ENCODE measurements at places on chromosomes 1 and 21.
A peak's percentile ranks its signal among the peaks of the same experiment; 100 is the strongest.

DNA sequence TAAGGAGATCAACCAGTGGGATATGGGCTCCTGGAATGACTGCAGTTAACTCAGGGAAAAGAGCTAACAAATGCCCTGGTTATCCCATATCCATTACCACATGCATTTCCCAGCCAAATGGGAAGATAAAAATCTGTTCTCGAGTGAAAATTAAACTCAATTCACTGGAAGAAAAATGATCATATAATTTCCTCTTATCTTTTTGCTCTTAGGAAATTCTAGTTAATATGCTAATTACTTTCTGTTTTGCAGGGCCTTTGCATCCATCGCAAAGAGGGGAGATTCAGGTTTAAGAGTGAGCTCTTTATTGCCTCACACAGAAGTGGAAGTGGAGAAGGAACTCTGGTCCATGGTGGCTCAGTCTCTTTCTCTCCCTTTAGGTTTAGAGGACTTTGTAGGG is 3.9 kb upstream of the IL24 start:
- DNase-seq: no peak

DNA sequence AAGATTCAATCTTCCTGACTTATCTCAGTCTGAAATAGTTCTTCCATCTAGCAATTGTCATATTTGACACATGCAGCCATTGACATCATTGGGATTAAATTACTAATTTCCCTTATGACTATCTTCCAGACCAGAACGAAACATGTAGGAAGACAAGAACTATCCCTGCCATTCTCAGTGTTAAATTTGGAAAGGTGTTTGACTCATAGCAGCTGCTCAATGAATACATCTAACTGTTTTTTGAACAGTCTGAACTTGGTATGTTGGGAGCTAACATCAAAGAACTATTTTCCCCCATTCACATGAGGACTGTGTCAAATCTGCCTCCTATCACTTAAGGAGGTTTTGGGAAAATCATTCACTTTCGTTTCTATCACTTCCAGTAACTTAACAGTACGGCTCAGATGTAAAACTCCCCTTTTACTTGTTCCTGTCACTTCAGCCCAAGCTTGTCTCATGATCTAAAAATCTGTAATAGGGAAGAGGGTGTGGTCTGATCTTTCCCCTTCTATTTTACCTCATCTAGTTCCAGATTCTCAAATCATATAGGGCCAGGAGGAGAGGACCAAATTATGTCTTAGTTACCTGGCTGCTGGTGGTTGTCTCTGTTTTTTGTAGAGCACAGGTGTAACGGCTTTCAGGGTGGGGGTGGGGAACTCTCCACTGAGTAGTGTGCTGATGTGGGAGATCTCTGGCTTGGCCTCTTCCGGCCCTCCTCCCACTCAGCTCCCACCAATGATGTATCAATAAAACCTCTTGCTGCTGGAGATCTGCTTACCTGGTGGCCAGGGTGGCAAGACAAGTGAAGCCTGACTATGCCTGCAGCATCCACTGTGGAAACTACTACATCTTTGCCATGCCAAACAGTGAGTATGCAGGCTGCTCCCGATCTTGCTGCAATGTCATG is 26.2 kb upstream of the SLAMF1 start:
- no peak for DNase-seq

DNA sequence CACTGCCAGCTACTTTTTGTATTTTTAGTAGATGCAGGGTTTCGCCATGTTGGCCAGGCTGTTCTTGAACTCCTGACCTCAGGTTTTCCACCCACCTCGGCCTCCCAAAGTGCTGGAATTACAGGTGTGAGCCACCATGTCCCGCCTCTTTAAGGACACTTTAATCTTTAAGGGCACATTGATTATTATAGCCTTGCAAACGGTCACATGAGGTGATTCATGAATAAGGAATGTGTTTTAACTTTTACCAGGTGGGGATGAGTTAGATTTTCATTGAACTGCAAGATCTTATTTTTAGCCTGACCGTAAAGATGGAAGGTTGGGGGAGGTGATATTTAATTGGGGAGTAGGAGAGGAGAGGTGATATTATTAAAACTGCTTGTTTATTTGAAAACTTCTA is 61.9 kb downstream of the TBCE start:
- DNase-seq: peak; percentile 35

GRCh38 chr1:45008516-45008915 is 2.6 kb downstream of the HECTD3 start:
- DNase-seq: no peak

DNA sequence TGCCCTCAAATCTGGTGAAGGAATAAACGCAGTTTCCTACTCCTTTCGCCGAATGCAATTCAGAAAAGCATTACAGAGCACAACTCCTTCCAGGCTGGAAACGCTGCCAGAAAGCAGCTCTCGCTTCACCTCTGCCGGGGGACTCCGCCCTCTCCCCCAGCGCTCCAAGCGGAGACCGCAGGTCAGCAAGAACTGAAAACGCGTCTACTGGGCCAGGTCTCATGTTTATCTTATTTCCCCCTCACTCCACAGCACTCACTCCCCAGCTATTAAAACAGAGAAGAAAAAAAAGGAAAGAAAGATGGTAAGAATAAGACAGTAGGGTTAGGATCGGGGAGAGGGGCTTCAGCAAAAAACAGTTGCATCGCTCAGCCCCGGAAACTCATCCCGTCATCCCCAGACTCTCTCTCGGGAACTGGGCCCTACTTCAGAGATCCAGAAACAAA is 833 bp upstream of the RCOR3 start:
- DNase-seq: peak; percentile 46

- DNase-seq: no peak
Measured at GRCh38 chr1:40820251-40820797, 36.7 kb downstream of the KCNQ4 start.

GRCh38 chr1:175188936-175189335 is 3.6 kb downstream of the KIAA0040 start:
- no peak for DNase-seq

DNA sequence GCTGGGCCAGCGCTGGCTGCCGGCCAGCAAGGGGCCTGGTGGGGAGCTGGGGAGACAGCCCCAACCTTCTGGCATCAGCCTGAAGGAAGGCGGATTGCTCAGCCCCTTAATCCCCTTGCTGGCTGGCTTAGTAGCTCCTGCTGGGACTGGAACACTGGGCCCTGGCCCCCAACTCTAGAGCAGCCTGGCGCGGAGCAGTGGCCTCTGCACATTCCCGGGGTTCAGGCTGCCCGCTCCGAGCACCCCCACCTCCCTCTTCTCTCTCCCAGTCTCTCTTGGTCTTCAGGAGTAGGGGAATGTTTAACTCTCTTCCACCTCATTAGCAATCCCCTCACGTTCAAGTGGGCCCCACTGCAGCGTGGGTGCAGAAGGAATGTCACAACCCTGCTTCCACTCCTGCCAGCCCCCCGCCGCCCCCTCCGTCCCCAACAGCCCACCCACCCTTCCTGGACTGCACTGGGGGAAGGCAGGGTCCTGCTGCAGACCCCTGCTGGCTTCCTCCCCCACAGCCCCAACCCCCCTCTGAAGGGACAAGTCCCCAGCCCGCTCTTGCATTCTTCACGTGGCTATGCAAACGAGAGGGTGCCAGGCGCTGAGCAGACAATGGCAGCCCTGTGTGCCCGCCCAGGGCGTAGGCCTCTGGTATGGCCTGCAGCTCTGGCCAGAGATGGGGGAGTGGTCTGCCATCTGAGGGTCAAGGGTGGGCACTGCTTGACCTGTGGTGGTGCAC is 980 bp upstream of the CLDN19 start:
- no peak for DNase-seq

DNA sequence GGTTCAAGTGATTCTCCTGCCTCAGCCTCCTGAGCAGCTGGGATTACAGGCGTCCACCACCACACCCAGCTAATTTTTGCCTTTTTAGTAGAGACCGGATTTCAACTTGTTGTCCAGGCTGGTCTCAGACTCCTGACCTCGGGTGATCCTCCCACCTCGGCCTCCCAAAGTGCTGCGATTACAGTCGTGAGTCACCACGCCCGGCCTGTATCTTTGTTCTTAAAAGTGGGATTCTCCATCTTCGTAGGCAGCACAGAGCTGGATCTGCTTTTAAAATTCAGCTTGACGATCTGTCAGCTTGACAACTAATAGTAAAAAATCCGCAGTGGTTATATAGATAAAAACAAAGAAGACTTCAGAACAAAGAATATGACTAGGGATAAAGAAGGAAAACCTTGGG is 2.8 kb upstream of the GNG4 start:
- no peak for DNase-seq

GRCh38 chr1:229231754-229232119 is 39.2 kb upstream of the RAB4A start:
- DNase-seq: no peak

GRCh38 chr1:82485591-82486369 is 685.0 kb downstream of the ADGRL2 start:
- DNase-seq: peak; percentile 35

- no peak for DNase-seq
Measured at GRCh38 chr1:201090541-201090940, 21.7 kb downstream of the CACNA1S start.

GRCh38 chr1:222126052-222126451 is 384.2 kb upstream of the DUSP10 start:
- no peak for DNase-seq

DNA sequence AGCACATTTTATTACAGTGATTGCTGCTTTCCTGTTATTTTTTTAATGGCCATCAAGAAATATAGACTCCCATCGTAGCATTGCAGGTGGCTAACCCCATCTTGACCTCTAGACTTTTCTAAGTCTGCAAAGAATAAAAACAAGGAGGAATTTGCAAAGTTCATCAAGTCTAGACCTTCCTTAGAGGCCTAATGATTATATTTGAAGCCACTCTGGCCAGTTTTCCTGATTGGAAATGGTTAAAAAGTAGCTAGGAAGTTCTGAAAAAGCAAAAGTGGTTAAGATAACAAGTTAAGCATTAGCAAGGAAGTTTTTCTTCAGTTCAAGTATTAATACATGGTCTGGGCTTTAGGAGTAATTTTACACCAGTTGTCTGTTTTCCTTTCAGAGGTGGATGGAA is 16.7 kb upstream of the KCNJ15 start:
- DNase-seq: no peak

GRCh38 chr1:243507672-243508302 is 251.9 kb downstream of the SDCCAG8 start:
- DNase-seq: no peak

GRCh38 chr1:101237229-101237837 is 514 bp downstream of the S1PR1 start:
- no peak for DNase-seq

DNA sequence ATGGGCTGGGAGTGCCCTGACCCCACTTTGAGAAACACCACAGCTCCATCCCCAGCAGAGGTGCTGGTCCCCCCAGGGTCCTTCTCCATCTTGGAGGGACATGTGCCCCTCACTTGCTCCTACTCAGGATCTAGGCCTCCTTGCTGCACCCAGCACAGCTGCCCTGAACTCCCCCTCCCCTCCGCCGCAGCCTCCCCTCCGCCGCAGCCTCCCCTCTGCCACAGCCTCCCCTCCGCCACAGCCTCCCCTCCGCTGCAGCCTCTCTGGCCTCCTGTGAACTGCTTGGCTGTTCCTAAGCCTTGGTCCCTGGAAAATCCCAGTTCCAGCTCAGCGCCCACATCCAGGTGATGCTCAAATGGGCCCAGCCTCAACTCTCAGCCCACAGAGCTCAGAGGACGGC is 15.9 kb upstream of the TSPEAR start:
- DNase-seq: no peak

- DNase-seq: no peak
Measured at GRCh38 chr21:29465546-29465945, 166.8 kb downstream of the BACH1 start.

DNA sequence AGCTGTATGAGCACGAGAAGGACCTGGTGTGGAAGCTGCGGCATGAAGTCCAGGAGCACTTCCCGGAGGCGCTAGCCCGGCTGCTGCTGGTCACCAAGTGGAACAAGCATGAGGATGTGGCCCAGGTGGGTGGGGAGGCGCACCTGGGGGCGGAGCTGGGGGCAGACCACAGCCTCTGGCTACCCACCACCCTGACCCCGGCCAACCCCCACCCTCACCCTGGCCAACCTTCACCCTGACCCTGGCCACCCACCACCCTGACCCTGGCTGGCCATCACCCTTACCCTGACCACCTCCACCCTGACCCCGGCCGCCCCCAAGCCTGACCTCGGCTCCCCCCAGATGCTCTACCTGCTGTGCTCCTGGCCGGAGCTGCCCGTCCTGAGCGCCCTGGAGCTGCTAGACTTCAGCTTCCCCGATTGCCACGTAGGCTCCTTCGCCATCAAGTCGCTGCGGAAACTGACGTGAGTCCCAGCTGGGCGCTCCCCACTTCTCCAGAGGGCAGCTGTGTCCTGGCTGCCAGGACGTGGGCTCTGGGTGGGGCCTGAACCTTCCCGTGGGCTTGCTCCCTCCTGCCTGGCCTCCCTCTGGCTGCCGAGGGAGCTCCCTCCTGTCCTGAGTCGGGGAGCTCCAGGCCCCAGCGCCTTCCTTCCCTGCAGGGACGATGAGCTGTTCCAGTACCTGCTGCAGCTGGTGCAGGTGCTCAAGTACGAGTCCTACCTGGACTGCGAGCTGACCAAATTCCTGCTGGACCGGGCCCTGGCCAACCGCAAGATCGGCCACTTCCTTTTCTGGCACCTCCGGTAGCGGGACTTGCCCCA is 69.5 kb downstream of the PIK3CD start:
- no peak for DNase-seq

DNA sequence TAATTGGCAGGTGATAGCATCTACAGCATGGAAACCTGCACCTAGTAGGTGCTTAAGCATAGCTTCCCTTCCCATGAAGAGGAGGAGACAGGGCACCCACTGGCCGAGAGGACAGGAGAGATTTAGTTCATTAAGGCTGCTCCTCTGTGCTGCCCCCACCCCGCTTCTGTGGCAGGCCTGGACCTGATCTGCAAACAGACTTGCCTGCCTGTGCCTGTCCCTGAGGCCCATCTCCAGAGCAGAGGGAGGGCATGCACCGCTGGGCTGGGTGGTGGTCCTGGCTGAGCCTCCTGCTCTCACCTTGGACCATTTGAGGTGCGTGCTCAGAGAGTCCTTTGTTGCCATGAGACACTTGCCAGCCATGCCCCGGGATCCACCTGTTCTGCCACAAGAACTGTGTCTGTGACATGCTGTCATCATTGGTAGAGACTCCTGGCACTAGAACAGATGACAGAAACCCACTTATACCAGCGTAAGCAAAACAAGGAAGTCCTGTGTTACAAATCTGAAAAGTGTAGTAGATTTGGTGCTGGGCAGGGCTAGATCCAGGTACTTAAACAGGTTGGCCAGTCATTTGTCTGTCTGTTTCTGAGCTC is 55.6 kb downstream of the PTPRF start:
- DNase-seq: no peak
